Stimulated activated CD4-positive, alpha-beta T cell treated with anti-CD3 and anti-CD28 coated beads, Interleukin-4, amount 100 ng/mL, for 4 hours (primary cell): ENCODE measurements at places on chromosomes 4 and X.
A peak's percentile ranks its signal among the peaks of the same experiment; 100 is the strongest.

- no peak for DNase-seq
These were observed 51.1 kb upstream of the SYTL5 start for GRCh38 chrX:37955273-37955672.

- DNase-seq = no peak
These were observed 37.0 kb upstream of the HERC5 start for GRCh38 chr4:88419874-88420273.

DNA sequence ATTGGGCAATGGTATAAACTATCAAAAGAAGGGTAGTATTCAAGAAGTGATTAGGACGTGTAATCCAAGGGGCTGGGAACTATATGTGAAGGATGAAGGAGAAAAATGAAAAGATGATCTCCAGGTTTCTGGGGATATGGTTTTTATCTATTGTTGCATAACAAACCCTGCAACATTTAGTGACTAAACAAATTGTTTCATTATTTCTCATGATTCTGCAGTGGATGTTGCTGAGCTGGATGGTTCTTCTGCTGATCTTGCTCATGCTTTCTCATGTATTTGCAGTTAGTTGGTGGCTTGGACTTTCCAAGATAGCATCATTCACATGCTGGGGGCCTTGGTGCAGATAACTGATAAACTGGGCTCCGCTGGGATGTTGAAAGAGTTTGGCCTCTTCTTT lies 29.1 kb downstream of the PHOX2B start:
- no peak for DNase-seq

GRCh38 chr4:120855307-120856001 lies 67.1 kb downstream of the PRDM5 start:
- DNase-seq = no peak

GRCh38 chrX:9153300-9153699 lies 119.4 kb upstream of the FAM9B start:
- no peak for DNase-seq

DNA sequence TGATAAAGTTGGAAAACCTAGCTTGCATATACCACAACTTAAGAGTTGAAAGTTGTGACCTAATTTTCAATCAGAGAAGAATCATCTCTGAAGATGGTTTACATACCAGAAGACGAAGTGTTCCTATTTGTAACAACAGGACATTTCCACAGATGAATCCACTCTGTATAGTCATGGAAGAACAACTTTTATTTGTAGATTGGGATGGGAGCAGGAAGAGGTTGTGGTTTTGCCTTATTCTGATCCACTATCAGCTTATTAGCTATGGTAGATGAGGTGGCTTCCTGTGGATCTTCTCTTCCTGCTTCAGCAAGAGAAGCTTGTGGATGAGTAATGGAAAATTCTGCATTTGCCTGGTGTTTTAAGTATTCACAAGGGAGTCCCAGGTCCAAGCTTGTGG lies 18.6 kb upstream of the SUPT20HL1 start:
- DNase-seq = no peak

DNA sequence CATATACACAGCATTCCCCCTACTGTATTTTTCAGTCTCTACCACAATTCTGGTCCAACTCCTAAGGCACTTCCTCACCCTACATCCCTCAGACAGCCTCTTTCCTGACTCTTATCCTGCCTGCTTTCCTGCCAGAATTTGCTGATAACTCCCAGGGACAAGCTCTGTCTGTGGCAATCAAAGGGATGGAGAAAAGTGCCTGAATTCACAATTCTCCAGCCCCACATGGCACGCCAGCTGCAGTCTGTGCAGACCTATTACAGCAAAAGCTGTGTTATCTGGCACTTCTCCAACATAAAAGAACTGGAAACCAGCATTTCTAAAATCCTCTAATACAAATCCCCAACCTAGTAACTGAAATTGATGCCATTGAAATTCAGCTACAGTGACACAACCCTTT lies 404.8 kb downstream of the KLHL13 start:
- DNase-seq = no peak

- DNase-seq = no peak
These were observed 1092.3 kb downstream of the ARAP2 start for GRCh38 chr4:35151816-35152572.

DNA sequence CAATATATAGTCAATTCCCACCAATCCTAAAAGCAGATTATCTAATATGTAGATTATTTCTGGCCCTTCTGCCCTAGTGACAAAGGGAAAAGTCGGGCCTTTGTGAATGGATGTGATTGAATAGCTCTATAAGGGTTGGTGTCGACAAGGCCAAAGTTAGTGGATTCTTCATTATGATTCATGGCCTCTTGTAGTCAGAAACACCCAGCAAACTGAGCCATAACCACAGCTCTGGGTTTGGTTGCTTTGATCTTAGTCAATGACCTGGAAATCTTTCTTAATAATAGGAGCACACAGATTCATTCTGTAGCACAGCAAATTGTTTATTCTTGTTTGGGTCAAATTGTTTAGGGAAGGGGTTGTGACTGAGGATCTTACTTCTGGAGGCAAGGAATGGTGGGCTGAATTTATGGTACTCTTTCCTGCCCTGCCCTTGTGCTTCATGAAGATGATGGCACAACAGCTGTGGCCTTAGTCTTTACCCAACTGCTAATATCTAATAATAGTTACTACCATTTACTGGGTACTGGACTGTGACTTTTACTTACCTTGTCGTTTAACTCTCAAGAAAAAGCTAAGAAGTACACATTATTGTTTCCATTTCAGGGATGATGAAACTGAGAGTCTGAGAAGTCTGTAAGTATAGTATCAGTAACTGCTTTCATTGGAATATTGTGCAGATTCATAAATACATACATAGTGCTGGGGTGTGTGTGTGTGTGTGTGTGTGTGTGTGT lies 74.0 kb downstream of the AFF2 start:
- DNase-seq = no peak

- no peak for DNase-seq
These were observed 4.7 kb downstream of the XG start for GRCh38 chrX:2756548-2756947.

- DNase-seq = peak; percentile 23
These were observed 687 bp downstream of the CDK16 start for GRCh38 chrX:47218920-47219815.

- DNase-seq = peak; percentile 38
These were observed at the start of gene HOPX for GRCh38 chr4:56681158-56681852. Gene HOPX, minus strand, starts transcription at chr4:56681296. Its CDS starts 23,480 bp downstream, at chr4:56657816.

- no peak for DNase-seq
These were observed 611.1 kb upstream of the ATOH1 start for GRCh38 chr4:93217431-93217830.

- no peak for DNase-seq
These were observed 144.6 kb downstream of the AMELX start for GRCh38 chrX:11437642-11438379.

- DNase-seq = no peak
These were observed 13.8 kb downstream of the RAB28 start for GRCh38 chr4:13470379-13470778.

DNA sequence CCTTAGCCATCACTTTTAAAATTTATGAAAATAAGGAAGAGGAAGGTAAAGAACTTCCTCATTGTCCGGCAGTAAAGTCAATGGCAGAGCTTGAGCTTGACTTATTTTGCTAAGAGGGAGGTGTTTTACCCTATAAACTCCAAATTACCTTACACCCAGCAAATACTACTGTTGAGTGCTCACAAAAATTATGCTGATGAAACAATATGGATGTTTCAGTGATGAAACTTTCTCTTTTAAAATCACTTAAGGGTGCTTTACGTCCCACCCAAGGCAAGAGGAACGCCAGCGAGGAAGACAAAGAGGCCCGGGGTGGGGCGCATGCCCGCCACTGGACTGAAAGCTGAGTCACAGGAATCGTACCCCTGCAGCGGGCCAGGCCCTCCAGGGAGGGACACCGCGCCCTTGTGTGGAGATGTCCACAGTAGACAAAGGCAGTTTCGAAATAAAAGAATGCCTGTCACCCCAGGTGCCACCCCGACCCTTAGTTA lies 560 bp upstream of the TMSB4X start:
- DNase-seq = peak; percentile 45

GRCh38 chr4:162909952-162910351 lies 256.7 kb downstream of the NAF1 start:
- no peak for DNase-seq

- no peak for DNase-seq
These were observed 805.8 kb upstream of the DIAPH2 start for GRCh38 chrX:95878874-95879273.

GRCh38 chr4:78222575-78223186 lies 165.6 kb downstream of the FRAS1 start:
- no peak for DNase-seq

- no peak for DNase-seq
These were observed 44.3 kb downstream of the TASL start for GRCh38 chrX:30533266-30533665.

- no peak for DNase-seq
These were observed 60.3 kb downstream of the EGF start for GRCh38 chr4:109972786-109973528.

DNA sequence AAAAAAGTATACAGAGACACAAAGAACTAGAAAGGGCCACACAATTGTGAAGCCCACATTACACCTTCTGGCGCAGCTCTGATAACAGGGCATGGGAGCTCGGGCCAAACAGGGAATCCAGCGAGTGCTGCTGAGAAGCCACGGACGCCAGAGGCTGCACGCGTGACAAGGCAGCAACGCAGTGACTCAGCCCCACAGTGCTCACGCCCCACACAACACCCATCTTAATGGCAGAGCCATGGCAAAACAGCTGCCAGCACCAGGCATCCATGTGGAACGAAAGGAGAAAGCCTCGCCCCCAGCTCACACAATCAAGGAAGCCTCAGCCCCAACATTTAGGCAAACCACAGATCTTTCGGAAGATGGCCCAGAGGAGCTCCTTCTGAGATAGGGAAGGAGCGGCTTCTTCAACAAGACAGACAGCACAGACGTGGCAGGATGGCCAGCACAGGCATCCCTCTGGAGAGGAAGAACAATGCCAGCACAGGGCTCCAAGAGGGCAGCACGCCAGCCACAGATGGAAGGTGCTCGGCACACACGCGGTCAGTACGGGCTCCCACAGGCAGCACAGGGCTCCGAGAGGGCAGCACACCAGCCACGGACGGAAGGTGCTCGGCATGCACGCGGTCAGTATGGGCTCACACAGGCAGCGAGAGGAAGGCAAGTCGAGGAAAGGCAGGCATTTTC lies 33.1 kb downstream of the GAK start:
- no peak for DNase-seq

GRCh38 chrX:39839371-39839770 lies 258.4 kb downstream of the BCOR start:
- no peak for DNase-seq

- DNase-seq = peak; percentile 7
These were observed at the start of gene FGF5 for GRCh38 chr4:80266253-80266901. Gene FGF5, plus strand, starts transcription at chr4:80266664. Its CDS starts 161 bp downstream, at chr4:80266825.

DNA sequence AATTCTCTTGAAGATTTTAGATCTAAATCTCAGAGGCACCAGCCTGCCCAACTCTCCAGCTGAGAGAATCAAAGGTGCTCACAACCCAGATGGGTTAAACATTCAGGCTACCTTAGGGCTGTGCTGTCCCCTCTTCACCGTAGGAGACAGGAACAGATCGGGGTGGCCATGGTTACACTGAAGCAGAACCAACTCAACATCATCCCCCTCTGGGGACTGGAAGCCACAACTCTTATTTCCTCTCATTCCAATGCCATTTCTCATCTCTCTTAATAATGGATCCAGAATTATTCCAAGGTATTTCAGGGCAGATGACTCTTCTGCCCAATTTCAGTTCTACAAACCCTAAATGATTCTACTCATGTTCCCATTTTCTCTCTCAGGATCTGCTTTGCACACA lies 109.7 kb downstream of the NKX6-1 start:
- DNase-seq = no peak

- DNase-seq = peak; percentile 20
These were observed 16.5 kb downstream of the UTP3 start for GRCh38 chr4:70704931-70705182.

DNA sequence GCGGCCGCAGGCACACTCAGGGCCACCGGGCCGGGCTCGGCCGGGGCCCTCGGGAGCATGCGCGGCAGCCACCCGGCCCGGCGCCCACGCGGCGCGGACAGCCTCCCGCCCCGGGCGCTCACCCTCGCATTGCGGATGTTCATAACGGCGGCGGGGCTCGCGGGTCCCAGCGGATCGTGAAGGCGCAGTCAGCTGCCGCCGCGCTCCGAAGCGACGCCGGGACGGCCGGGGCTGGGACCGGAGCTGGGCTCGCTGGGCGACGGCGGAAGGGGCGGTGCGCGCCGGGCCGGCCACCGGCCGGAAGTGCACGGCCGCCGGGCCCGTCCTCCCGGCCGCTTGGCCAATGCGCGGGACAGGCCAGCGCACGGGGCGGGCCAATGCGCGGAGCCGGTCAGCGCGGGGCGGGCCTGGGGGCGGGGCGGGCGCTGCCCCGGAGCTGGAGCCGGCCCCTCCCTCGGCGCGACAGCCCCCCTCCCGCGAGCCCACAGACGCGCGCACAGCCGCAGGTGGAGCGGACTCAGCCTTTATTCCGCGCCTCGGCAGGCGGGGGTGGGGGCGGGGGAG lies at the start of gene NAA10:
TSS of gene NAA10 (minus strand) at position 276 of the 564 bp plus-strand sequence. CDS start at position 143, 133 bp downstream.
- DNase-seq = no peak

- DNase-seq = no peak
These were observed 47.5 kb upstream of the NDP start for GRCh38 chrX:44020693-44021092.

DNA sequence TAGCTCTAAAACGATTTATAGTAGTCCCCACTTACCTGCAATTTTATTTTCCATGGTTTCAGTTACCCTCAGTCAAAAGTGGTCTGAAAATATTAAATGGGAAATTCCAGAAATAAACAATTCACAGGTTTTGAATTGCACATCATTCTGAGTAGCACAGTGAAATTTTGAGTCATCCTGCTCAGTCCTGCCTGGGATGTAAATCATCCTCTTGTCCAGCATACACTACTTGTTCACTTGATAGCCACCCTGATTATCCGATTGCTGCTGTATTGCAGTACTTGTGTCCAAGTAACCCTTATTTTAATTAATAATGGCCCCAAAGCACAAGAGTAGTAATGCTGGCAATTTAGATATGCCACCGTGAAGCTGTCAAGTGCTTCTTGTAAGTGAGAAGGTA lies 23.5 kb upstream of the BDH2 start:
- DNase-seq = no peak

DNA sequence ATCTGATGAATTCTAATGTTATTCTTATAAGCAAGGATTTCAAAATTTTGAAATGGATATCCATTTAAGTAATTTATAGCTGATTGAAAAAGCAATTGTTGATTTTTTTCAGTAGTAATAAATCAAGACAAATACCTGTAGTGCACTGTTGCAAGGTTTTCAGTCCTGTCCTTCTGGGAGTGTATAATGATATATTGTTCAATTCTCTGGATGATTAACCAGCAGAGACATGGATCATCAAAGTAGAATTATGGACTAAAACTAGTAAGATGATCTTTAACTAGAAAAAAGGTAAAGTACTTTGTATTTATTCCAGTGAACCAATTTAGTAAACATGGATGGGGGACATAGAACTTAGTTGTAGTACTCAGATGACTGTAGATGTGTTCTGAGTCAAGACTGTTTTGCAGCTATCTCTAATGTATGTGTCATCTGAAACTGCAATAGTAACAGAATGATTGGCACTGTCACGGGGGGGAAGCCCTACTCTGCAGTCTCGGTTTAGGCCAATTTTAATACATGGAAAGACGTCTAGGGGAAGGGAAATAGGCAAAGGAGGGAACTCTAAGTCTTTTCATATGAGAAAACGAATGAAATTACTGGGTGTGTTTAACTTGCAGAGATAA lies 121.9 kb downstream of the GLRA3 start:
- no peak for DNase-seq
